T-helper 1 cell (primary cell): ENCODE measurements at places on chromosomes 6 and 20.

DNA sequence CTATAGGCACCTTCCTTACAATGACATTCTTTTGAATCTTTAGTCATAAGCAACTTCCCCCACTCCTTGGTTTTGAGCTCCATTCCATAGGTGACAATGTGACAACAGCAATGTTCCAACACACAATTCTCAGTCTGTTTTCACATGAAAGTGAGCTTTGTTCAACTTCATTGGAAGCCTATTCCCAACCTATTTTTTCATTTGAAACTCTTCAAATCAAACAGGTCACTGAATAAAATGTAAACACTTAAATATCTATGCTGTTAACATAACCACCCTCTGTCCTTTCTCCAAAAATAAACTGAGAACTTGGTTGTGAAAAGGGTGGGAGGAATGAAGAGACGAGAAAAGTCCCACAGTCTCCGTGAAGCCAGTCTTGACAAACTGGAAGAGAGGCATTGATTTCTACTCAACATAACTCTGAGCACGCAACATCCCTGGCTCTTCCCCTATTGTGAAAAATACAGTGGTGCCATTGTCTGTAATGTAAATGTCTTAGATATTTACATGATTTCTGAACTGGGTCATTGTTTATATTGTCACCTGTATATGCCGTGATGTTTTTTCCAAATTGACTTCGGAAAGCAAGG, 343.1 kb downstream of the TFAP2A start:
- DNase-seq, result no peak

- no peak for DNase-seq
Measured at GRCh38 chr6:146526192-146526591, 17.4 kb upstream of the RAB32 start.

GRCh38 chr6:105771313-105771970, 314.7 kb upstream of the PRDM1 start:
- no peak for DNase-seq

DNA sequence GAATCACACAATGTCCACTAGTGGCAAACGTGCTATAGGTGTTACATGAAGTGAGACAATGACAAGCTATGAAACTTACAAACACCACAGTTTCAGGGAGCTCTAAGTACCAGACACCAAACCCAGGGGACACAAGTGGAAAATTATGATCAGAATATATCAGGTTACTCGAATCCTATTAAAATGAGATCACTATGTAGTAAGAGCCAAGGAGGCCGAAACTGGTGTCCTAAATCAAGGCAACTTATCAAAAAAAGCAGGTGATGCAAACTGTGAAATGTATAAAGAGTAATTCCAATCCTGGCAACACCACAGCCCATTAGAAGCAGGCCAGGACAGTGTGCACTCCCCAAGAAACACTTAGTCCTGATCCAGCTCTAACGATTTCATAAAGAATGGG, 100.3 kb downstream of the ARHGAP18 start:
- no peak for DNase-seq

- no peak for DNase-seq
Measured at GRCh38 chr6:14858808-14859207, 387.1 kb upstream of the JARID2 start.

DNA sequence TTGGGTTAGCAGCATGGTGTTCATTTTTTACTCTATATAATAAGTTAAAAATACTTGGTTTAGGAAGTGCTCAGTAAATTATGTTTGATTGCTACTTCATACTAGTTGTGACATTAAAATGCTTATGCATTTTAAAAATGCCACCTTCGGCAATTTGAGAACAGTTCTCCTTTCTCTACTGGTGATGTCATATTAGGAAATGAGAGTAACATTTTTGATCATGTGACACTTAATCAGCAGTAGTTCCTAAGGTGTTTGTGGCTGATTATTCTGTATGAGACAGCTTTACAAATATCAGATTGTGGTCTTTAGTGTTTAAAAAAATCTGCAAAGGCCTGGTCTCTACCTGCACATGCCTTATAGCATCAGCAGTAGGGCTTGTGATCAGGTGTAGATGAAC, 4.4 kb downstream of the GZF1 start:
- no peak for DNase-seq
